WTC11 (cell line): ENCODE measurements at places on chromosomes 16 and 17. TPM values are rescaled to one million over a fixed set of nuclear protein-coding genes. Genes with fewer than 3 reads are reported as not detected.
A peak's percentile ranks its signal among the peaks of the same experiment; 100 is the strongest.

Gene SEC14L1
- 77.2 to 82.8 TPM (median 81.0 TPM) in 3 replicates for total RNA-seq

DNA sequence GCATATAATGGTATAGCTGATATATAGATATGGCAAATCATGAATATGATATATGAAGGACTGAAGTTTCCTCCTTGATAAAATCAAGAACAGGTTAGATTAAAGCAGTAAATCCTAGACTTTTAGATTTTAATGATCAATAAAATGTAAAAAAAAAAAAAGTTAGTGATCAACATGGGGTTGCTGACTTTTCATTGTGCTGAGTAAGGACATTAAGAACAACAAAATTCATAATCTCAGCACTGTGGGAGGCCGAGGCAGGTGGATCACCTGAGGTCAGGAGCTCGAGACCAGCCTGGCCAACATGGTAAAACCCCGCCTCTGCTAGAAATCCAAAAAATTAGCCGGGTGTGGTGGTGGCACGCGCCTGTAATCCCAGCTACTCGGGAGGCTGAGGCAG is 10.4 kb upstream of the CHD3 start:
- no peak for DNase-seq
- no peaks in the 10 kb centered on the region for H3K36me3 ChIP-seq
- H3K27ac ChIP-seq = no peak overlapping the region
- H3K4me3 ChIP-seq = no peak overlapping the region
- H3K27me3 ChIP-seq = no peaks in the 10 kb centered on the region
- no peaks in the 10 kb centered on the region for H3K4me1 ChIP-seq

DNA sequence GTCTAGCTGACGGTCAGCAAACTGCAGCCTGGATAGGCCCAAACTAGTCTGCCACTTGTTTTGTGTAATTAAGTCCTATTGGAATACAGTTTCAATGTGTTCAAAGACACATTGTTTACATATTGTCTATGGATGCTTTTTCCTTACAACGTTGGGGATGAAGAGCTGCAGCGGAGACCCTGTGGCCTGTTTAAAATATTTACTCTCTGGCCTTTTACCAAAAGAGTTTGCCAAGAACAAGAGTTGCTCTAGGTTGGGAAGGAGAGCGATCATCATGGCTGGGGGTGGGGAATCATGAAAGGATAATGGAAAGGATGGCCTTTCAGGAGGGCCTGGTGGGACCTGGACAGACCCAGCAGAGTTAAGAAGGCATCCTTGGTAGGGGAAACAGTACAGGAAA is 274.9 kb upstream of the ZFHX3 start:
- H3K36me3 ChIP-seq = no peaks in the 10 kb centered on the region
- DNase-seq = no peak
- H3K4me1 ChIP-seq = peaks cover 9% of the 10 kb centered on the region

DNA sequence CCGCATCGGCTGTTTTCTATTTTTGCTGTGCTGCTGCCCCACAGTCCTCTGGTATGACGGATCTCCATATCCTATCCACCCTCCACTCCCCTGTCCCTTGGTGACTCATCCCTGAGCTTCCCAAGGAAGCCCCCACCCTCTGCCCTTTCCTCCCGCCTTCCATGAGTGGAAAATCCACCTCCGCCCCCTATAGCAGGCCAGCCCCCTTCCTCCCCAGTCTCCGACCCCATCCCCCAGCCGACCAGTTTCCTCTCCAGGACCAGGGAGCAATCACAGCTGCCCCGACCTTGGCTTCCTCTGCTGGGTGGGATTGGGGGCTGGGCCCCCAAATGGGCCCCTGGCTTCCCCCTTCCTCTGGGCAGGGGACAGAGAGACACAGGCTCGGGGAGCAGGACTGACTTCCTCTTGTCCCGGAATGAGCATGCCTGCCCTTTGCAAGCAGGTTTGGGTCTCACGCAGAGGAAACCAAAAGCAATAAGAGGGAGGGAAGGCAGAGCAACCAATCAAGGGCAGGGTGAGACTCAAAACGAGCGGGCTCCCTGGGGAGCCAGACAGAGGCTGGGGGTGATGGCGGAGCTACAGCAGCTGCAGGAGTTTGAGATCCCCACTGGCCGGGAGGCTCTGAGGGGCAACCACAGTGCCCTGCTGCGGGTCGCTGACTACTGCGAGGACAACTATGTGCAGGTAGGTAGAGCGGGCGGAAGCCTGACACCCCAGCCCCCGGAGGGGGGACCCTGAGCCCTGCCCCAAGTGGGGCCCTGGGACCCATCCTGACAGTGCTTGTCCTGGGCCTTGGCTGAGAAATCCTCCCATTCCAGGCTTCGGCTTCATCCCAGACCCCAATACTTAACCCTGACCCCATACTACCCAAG is at the start of the genes ABI3 and GNGT2:
Gene ABI3 (plus strand): TSS at position 550 of the 872 bp plus-strand sequence. CDS start 18 bp downstream, at position 568.
Gene GNGT2 (minus strand): TSS at position 417 of the 872 bp plus-strand sequence. CDS start 3,152 bp downstream, outside the sequence.
- no peak within 1 kb of the TSS; the same call in 1 of the 2 replicates for H3K27ac ChIP-seq
- DNase-seq = peak; percentile 23
- peaks cover 37% of the 10 kb centered on the region for H3K4me1 ChIP-seq

Gene KRT33B
- total RNA-seq = not detected in 3 replicates

DNA sequence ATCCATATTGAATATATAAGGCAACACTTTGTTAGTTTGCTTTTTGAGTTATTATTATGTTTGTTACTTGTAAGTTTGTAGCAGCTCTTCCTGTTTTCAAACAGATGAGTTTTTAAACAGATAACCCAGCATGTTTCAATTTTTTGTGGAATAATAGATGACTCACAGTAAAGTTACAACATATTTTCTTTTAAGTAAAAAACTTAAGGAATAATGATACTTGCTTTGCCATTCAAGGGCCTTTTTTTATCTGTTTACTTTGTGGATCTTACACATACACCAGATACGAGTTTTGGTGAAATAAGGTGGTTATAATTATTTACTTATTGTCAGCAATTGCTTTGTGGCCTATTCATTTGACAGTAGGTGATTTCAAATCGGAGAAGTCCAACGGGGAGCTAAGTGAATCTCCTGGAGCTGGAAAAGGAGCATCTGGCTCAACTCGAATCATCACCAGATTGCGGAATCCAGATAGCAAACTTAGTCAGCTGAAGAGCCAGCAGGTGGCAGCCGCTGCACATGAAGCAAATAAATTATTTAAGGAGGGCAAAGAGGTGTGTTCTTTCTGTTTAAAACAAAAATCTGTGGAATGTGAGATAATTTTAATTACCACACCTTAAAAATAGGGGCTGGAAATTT is 66.3 kb downstream of the BPTF start:
- H3K4me1 ChIP-seq = no peaks in the 10 kb centered on the region
- DNase-seq = no peak
- H3K4me3 ChIP-seq = no peak overlapping the region
- H3K27me3 ChIP-seq = no peaks in the 10 kb centered on the region
- peak overlapping the region; percentile 33; the same call in 1 of the 2 replicates for H3K27ac ChIP-seq
- H3K36me3 ChIP-seq = peaks cover 52% of the 10 kb centered on the region
